Activated T-helper 1 cell treated with anti-CD3 and anti-CD28 coated beads, Interleukin-12 subunit alpha, Interleukin-12 subunit beta, Interleukin-2, Interleukin-4 antibody, amounts not matched to agents 30 ng/mL and 10 ng/mL and 1 ng/mL, durations not matched to agents 14 hours and 24 hours and 36 hours (primary cell): ENCODE measurements at places on chromosomes 1 and 21. TPM values are rescaled to one million over a fixed set of nuclear protein-coding genes. Genes with fewer than 3 reads are reported as not detected.

GABRD gene
- 0.26 TPM in 1 of 2 replicates, not detected in the other for total RNA-seq

GRCh38 chr1:210311726-210312493 is 16.8 kb upstream of the HHAT start:
- no peak for DNase-seq
- no peak overlapping the region for H3K4me3 ChIP-seq
- H3K27me3 ChIP-seq = peaks cover 38% of the 10 kb centered on the region
- H3K27ac ChIP-seq = no peak overlapping the region
- H3K36me3 ChIP-seq = no peaks in the 10 kb centered on the region
- H3K4me1 ChIP-seq = peaks cover 6% of the 10 kb centered on the region

DNA sequence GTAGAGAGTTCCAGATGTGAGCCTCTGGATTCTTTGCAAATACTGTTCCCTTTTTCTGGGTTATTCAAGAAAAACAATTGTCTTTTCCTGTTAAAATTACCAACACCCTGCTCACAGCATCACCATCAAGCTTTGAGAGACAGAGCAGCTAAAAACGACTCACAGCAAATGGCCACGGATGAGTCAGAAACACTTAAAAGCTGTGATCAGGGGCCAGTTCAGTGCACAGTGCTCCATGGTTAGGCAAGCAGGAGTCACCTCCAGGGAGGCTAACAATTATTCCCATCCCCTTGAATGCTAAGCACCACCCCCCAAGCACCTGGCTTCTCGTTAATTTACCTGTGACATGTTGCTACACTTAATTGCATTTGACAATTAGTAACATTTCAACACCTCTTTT is 128.4 kb upstream of the CAMK1G start:
- no peak overlapping the region for H3K4me3 ChIP-seq
- H3K27me3 ChIP-seq = peaks cover 5% of the 10 kb centered on the region
- H3K4me1 ChIP-seq = no peaks in the 10 kb centered on the region
- no peak overlapping the region for H3K27ac ChIP-seq
- no peak for DNase-seq

GRCh38 chr21:14414932-14415508 is 32.1 kb upstream of the HSPA13 start:
- no peak overlapping the region for H3K27ac ChIP-seq
- peaks cover 2% of the 10 kb centered on the region for H3K36me3 ChIP-seq
- H3K27me3 ChIP-seq = peaks cover 5% of the 10 kb centered on the region
- H3K4me3 ChIP-seq = no peak overlapping the region
- no peak for DNase-seq

- H3K4me1 ChIP-seq = peaks cover 4% of the 10 kb centered on the region
- no peak overlapping the region for H3K4me3 ChIP-seq
- no peak for DNase-seq
These were observed 10.1 kb downstream of the EPHA2 start for GRCh38 chr1:16145662-16146278.

DNA sequence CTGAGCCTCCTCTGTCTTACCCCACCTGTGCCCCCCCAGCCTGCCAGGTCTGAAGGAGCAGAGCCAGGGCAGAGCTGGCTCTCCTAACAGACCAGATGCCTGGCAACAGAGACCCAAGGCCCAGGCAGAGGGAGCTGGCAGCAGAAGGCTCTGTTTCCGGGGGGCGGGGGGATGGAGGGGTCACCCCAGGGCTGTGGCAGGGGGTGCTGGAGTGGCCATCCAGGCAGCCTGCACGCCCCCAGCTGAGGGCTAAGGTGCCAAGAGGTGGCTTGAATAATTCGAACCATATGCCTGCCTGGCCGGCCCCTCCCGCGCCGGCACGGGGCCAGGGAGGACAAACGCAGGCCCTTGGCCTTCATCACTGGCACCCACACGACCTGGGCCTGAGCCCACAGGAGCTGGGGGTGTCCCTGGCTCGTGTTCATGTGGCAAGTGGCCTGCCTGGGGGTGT is 16.0 kb upstream of the PLEKHG5 start:
- H3K36me3 ChIP-seq = no peaks in the 10 kb centered on the region
- H3K27ac ChIP-seq = no peak overlapping the region
- H3K27me3 ChIP-seq = no peaks in the 10 kb centered on the region
- no peak overlapping the region for H3K4me3 ChIP-seq
- H3K4me1 ChIP-seq = no peaks in the 10 kb centered on the region
- no peak for DNase-seq

DNA sequence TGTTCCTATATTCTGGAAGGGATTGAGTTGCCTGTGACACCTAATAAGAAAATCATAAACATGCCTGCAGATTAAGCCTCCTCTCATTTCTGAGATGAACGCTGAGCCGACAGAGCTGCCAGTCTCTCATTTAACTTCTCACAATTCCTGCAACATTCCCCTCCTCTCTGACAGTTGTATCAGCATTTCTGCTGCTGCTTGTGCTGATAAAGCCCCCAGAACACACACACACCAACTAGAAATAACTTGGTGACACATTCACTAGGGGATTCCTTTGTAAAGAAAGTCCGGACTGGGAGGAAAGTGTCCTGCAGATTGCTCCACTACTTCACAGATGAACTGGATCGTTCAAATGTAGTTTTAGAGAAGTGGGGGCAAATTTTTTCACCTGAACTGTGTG is 437.3 kb downstream of the PLA2G4A start:
- no peaks in the 10 kb centered on the region for H3K4me1 ChIP-seq
- no peak overlapping the region for H3K27ac ChIP-seq
- H3K4me3 ChIP-seq = no peak overlapping the region

- H3K4me3 ChIP-seq = no peak overlapping the region
- no peaks in the 10 kb centered on the region for H3K4me1 ChIP-seq
- no peaks in the 10 kb centered on the region for H3K36me3 ChIP-seq
- peaks cover 8% of the 10 kb centered on the region for H3K27me3 ChIP-seq
These were observed 39.8 kb downstream of the FOXD2 start for GRCh38 chr1:47477595-47478080.

GRCh38 chr1:81044708-81045107 is 756.0 kb upstream of the ADGRL2 start:
- H3K4me1 ChIP-seq = no peaks in the 10 kb centered on the region
- no peaks in the 10 kb centered on the region for H3K27me3 ChIP-seq
- H3K27ac ChIP-seq = no peak overlapping the region
- no peak overlapping the region for H3K4me3 ChIP-seq

GRCh38 chr1:17239420-17239819 is 9.5 kb upstream of the PADI3 start:
- H3K36me3 ChIP-seq = no peaks in the 10 kb centered on the region
- no peak overlapping the region for H3K27ac ChIP-seq
- H3K4me1 ChIP-seq = no peaks in the 10 kb centered on the region
- DNase-seq = no peak
- H3K4me3 ChIP-seq = no peak overlapping the region
- peaks cover 3% of the 10 kb centered on the region for H3K27me3 ChIP-seq

DNA sequence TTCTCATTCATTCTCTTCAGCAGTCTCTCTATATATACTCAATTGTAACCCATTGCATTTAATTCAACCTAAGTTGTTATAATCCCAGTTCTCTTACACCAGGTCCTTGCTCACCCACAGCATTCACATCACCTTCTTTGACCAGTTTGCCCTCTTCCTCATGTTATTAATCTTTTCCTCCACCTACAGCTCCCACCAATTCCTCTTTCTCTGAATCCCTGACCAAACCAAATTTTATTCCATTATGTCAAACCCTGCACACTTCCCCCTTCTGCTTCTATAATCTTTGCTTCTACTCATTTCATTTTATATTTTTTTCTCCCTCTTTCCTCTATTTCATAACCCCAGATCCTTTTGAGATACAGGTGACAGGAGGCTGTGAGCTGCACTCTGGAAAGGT is 1.4 kb downstream of the CD1A start:
- H3K27ac ChIP-seq = no peak overlapping the region
- H3K36me3 ChIP-seq = no peaks in the 10 kb centered on the region
- H3K4me1 ChIP-seq = no peaks in the 10 kb centered on the region

GRCh38 chr21:16578912-16579311 is 849.1 kb downstream of the USP25 start:
- DNase-seq = no peak
- H3K27me3 ChIP-seq = no peaks in the 10 kb centered on the region
- H3K4me3 ChIP-seq = no peak overlapping the region
- no peaks in the 10 kb centered on the region for H3K36me3 ChIP-seq
- H3K27ac ChIP-seq = no peak overlapping the region

DNA sequence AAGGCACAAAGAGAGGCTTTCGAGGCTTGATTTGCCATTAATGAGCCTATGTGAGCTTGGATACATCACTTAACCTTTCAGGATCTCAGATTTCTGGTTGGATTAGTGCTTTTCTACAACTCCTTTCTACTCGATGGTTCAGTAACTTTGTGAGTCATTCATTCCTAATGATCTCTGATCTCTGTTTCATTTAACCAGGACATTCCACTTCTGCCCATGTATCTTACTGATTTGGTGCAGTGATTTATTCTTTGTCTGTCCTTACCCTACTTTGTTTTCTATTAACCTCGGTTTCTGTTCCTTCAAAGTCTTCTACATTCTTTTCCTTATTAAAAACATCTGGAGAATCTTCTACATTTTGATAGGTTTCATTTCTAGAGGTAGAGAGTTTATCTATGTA is 94.6 kb upstream of the ZBTB18 start:
- H3K4me3 ChIP-seq = no peak overlapping the region
- H3K36me3 ChIP-seq = no peaks in the 10 kb centered on the region
- no peak for DNase-seq
- peaks cover 5% of the 10 kb centered on the region for H3K27me3 ChIP-seq
